Astrocyte (in vitro differentiated cells and primary cell): ENCODE measurements at places on chromosomes 4 and X. TPM values are rescaled to one million over a fixed set of nuclear protein-coding genes. Genes with fewer than 3 reads are reported as not detected.

- DNase-seq: peak; percentile 30
Observed at GRCh38 chr4:52912608-52913007, 50.5 kb downstream of the RASL11B start.

- DNase-seq: peak; percentile 72
Observed at GRCh38 chrX:69137371-69138117, 27.7 kb downstream of the PJA1 start.

Gene NAT8L
- 1.2 and 1.6 TPM in 2 replicates for total RNA-seq

DNA sequence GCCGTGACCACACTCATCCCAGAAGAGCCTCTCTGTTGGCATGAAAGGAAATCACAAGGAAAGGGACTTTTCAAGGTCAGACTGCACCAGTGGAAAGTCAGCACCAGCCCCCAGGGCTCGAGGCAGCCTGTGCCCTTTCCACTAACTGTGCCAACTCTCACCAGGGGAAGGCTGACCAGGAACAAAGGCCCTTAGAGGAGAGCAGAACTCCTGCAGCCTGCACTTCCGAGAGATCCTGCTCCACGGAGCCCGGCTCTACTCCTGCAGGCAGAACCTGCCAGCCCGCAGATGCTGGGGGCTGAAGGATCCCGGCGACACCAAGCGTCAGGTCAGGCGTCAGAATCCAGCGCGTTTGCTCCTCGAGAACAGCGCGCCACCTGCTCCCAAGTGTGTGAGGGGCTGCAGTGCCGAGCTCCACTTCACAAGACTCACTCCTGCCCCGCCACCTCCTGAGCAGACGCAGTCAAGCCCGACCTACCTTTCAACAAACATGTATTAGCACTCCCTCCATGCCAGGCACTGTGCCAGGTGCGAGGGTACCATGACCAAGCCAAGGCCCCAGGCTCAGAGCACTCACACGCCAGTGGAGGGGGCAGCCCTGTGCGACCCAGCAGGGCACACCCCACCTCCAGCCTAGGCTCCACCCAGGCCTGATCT is 13.6 kb upstream of the HELT start:
- DNase-seq: no peak

GRCh38 chrX:4320436-4320947 is 607.0 kb upstream of the PRKX start:
- DNase-seq: no peak

Gene GPR50
- 0.67 and 1.00 TPM in 2 replicates for total RNA-seq

Gene TGIF2LX
- total RNA-seq: not detected in 2 replicates

DNA sequence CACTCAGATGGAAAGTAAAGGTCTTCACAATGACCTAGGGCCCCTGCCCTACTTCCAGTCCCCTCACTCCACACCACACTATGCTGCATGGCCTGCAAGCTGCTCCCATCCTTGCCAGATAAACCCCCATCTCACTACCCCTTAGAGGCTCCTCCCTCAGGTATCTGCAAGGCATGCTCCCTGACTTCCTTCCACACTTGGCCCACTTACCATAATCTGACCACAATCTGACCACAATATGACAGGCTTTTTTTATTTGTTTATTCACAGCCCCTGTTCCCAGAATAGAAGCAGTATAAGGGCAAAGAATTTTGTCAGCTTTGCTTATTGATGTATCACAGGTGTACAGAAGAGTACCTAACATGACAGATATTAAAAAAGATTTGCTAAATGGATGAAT is 124.7 kb downstream of the CAMK2D start:
- DNase-seq: peak; percentile 92

DNA sequence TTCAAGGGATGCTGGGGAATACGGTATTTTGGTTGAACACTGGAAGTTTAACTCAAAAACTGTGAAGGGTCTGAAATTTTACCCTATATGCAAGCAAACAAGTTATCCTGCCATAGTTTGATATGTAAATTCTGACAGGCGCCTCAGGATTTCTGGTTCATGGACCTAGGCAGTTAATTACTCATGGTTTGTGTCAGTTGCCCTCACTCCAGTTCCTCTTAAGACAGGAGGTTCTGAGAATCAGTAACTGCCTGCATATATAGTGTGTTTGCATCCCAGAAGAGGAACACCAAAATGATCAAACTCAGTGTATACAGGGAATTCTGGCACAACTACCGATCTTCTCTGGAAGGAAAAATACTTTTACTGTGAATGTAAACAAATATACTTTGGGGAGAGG is 360.4 kb upstream of the NWD2 start:
- DNase-seq: no peak

Gene MAPK10
- 4.6 and 7.5 TPM in 2 replicates for total RNA-seq

Gene MAD2L1
- 9.0 and 10.0 TPM in 2 replicates for total RNA-seq

GRCh38 chr4:86967798-86968197 is 33.0 kb downstream of the AFF1 start:
- DNase-seq: peak; percentile 45

DNA sequence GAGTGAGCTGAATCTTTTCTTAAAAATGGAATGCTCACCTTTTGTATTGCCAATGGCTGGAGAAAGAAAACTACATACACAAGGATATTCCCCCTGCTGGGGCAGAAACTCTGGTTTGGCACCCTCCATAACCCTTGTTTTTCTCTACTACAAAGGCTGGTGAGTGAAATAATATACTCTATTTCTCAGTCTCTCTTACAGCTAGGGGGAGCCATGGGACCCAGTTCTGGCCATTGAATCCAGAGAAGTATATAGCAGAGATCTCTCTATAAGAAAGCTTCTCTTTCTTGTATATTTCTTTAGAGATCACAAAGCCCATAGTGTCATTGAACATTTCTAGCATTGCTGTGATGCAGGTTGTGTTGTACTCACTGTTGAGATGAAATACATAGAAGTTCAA is 49.8 kb downstream of the SMPX start:
- no peak for DNase-seq

DNA sequence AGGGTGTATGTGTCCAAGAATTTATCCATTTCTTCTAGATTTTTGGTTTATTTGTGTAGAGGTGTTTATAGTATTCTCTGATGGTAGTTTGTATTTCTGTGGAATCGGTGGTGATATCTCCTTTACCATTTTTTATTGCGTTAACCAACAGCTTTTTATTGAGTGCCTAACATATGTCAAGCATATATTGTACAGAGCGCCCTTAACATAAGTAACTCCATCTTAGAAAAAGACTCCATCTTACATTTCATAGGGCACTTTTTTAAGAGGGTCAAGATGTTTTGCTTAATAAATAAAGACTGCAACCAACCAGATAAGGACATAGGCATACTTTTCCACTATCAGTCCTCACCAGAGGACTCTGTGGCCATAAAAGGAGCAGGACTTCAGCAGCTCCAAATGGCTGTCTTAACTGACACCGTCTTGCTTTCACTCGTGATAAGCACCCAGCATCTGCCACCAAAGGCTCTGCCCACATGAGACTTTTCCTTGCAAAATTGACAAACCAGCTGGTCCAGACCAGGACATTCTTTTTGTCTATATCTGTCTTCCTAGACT is 75.0 kb downstream of the HS6ST2 start:
- DNase-seq: no peak

Gene GPR34
- total RNA-seq: not detected in 2 replicates

DNA sequence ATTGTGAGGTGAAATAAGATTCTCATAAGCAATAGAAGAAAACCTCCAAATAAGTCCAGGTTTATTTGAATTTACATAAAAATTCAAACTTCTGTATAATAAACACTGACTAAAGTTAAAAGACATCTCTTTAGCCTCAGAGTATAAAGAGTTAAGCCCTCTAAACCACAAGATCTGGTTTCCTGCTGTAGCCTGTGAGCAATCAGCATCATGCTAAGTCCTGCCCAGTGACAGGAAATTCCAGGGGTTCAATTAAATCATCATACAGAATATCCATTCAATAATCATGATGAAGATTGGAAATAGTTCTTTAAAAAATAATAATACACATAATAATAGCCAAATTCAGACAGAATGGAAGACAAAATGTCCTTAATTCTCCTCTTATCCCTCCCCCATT is 139.2 kb upstream of the DGKK start:
- peak; percentile 13 for DNase-seq

DNA sequence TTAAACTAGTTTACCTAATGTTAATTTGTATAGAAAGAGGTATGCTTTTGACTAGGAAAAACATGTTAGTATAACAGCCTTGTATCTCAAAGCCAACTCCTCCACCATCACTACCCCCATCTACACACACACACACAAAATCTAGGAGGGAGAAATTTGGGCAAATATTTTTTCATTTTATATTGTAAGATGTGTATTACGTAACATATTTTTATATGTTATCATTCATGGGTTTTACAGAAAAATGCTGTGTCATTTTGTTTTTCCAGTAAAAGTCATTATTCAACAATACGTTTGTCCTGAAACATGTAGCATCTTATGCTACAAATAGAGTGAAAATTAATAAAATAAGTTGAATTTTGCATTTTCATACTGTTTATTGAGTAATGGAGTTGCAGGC is 3.0 kb downstream of the SULT1B1 start:
- no peak for DNase-seq

DNA sequence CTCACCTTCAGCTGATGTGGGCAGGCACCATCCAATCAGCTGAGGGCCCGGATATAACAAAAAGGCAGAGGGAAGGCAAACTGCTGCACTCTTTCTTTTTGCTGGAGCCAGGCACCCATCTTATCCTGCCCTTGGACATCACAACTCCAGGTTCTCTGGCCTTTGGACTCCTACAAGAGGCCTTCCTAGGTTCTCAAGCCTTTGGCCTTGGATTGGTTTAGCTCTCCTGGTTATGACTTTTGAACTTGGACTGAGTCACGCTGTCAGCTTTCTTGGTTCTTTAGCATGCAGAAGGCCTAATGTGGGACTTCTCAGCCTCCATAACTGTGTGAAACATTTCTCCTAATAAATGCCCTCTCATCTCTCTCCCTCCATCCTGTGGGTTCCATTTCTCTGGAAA is 23.0 kb upstream of the N4BP2 start:
- no peak for DNase-seq

DNA sequence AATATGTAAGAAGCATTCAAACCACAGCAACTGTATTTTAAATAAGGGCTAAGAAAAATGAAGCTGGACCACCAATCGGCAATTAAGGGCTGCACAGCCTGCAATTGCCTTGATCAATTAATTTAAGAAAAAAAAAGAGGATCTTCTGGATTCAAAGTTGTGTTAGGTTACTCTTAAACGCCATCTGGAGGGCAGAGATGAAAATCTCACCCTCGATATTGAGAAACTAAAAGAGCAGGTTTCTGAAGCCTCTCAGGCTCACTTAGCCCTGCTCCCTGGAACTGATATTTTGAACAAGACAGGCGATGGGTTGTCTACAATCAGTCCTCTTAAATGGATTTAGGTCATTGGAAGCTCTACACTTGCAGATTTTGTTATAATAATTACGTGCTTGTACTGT is 579.4 kb downstream of the GRXCR1 start:
- DNase-seq: no peak

GRCh38 chrX:39017716-39018115 is 216.5 kb downstream of the MID1IP1 start:
- no peak for DNase-seq

- peak; percentile 44 for DNase-seq
Observed at GRCh38 chr4:87633243-87633642, 16.8 kb upstream of the DMP1 start.

- DNase-seq: no peak
Observed at GRCh38 chr4:83305187-83305586, 20.6 kb upstream of the COQ2 start.

- DNase-seq: peak; percentile 12
Observed at GRCh38 chr4:66613591-66613990, 931.7 kb downstream of the CENPC start.

- DNase-seq: no peak
Observed at GRCh38 chrX:44906041-44906440, 33.1 kb downstream of the KDM6A start.

Gene FHDC1
- 1.5 and 1.7 TPM in 2 replicates for total RNA-seq

DNA sequence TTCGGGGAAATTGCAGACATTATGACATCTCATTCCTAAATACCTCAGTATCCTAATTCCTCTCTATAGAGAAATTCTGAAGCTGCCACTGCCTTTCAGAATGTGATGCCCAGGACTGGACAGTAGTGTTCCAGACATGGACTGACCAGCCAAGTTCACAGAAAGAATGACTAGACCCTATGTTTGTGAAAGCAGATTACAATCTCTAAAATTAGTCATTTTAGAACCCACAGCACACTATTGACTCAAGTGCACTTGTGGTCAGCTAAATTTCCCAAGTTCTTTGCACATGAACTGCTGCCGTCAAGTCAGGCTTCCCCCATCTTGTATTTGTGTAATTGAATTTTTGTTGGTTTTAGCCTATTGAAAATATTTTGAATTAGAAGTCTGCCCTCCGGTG is 81.0 kb upstream of the ESX1 start:
- DNase-seq: peak; percentile 94

Gene IL13RA2
- total RNA-seq: not detected in 2 replicates

DNA sequence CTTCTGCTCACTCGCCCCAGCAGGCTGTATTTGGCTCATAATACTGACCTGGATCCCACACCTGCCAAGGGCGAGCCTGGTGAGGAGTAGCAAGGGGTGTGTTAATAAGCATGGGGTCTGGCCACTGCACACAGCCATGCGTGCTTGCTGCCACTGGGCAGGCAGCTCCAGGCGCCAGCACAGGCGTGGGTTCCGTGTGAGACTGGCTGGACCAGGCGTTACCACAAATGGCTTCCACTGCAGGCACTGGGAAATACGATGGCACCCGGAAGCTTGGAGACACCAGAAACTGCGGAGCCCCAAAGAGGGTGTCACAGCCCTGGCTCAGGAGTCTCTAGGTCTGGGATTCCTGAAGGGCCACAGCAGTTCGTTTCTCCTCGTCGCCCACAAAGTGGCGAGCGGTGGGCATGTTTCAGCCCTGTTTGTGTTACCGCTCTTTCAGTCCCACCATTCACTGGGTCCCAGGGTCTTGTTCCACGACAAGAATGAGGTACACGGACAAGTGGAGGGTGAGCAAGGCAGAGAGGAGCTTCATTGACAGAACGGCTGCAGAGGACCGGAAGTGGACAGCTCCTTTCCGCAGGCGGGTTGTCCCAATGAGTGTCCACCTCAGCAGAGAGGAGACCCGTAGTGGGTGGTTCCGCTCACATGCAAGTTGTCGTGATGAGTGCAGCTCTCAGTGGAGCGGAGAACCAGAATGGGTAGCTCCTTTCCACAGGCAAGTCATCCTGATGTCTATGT is 428.9 kb downstream of the EPHA5 start:
- DNase-seq: no peak

- no peak for DNase-seq
Observed at GRCh38 chrX:48720577-48721250, 24.2 kb downstream of the SUV39H1 start.

Gene OTUD6A
- total RNA-seq: not detected in 2 replicates

GRCh38 chr4:179196511-179196910 is 1754.3 kb upstream of the AGA start:
- peak; percentile 76 for DNase-seq

Gene MTMR8
- 0.89 and 1.6 TPM in 2 replicates for total RNA-seq

DNA sequence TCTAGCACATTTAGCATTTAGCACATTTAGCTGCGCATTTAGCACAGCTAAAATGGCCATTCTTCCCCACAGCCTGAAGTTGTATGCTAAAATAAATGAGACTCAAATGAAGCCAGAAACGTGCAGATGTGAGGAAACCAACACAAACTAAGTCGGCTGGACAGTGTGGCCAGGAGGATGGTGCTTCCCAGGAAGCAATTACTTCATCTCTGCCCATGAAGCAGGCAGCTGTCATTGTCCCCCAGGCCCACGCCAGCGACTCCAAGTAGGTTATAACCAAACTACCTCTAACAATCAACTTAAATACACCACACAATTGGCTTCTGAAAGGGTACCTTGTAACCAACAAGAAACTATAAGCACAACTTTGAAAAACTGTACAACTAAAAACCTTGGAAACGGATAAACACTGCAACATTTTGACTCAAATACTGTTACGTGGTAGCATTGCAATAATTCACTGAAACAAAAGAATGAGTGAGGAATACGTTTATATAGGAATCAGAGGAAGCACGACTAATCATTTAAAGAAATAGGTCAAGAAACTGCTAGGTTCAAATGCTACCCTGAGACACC is 39.2 kb downstream of the AFAP1 start:
- DNase-seq: no peak
